T-cell (primary cell): ENCODE measurements at places on chromosomes 6 and 20.

DNA sequence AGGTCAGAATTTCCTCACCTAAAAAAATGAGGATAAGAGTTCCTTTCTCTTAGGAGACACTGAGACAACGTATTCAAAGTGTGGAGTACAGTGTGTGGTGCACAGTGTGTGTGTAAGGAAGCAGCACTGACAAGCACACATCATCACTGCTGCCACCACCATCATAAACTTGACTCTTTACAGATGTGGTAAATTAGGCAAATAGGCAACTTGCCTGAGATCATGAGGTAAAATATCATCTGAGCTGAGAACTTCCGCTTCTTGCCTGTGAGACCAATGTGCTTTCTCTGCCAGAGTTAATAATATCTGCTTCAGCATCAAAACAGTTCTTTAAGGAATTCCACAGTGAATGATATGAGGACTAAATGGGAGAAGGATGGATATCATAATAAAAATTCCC, 52.7 kb downstream of the LYRM4 start:
- DNase-seq: no peak

- DNase-seq: no peak
Observed at GRCh38 chr6:32416036-32416435, 9.1 kb upstream of the BTNL2 start.

- DNase-seq: no peak
Observed at GRCh38 chr6:22327881-22328280, 31.0 kb upstream of the PRL start.

- DNase-seq: no peak
Observed at GRCh38 chr6:4920914-4921410, 82.9 kb downstream of the RPP40 start.

DNA sequence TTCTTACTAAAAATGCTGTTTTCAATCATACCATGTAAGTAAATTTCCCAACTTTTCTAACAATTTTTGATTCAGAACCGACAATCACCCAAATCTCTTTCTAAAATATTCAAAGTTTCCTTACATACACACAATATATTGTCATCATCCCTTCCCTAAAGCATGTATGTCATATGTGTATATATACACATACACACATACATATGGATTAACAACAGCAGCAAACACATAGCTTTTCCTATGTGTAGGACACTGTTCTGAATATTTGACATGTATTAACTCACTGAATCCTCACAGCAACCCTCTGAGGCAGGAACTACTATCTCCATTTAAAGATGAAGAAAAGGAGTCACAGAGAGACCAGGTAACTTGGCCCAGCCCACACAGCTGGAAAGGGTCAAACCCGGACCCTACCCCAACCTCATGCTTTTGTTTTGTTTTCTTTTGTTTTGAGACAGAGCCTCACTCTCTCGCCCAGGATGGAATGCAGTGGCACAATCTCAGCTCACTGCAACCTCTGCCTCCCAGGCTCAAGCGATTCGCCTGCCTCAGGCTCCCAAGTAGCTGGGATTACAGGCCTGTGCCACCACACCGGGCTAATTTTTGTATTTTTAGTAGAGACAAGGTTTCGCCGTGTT, 7.2 kb downstream of the FYN start:
- no peak for DNase-seq

GRCh38 chr6:118565311-118565960, 17.3 kb downstream of the PLN start:
- no peak for DNase-seq

- DNase-seq: no peak
Observed at GRCh38 chr6:133973109-133973971, 20.3 kb downstream of the TBPL1 start.

DNA sequence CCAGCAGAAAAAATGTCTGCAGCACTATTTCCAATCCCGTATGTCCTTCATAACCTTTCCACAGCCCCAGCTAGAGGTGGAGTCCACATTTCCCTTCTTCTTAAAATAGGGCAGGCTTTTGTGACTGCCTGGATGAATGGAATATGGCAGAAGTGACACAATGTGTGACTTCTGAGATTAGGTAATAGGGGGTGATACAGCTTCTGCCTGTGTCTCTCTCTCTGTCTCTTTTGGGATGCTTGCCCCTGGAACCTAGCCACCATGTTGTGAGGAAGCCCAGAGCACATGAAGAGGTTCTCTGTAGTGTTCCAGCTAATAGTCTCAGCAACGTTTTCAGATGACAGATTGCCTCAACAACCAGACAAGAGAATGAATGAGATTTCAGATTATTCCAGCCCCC, 51.4 kb downstream of the CLIC5 start:
- DNase-seq: no peak

DNA sequence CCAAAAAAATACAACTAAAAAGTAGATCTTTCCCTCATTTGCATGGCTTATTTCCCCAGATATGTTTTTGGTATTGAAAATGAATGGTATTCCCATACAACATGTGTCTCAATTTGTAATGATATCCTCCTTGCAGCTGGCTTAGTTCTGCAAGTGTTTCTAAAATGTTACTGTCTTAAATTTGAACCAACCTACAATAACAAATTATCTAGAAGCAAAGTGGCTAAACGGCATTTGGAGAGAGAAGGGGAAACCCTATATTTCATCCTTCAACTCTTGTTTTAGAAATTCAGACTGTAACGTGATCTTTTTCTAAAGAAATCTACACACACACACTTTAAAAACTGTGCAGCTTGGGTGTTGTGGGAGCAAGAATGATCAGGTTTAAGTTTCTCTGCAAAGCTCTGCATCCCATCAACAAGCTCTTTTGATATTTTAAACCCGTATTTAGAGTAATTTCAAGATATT, 153.0 kb downstream of the SOBP start:
- DNase-seq: no peak

- DNase-seq: no peak
Observed at GRCh38 chr20:47206962-47207641, 149.4 kb downstream of the ZMYND8 start.

DNA sequence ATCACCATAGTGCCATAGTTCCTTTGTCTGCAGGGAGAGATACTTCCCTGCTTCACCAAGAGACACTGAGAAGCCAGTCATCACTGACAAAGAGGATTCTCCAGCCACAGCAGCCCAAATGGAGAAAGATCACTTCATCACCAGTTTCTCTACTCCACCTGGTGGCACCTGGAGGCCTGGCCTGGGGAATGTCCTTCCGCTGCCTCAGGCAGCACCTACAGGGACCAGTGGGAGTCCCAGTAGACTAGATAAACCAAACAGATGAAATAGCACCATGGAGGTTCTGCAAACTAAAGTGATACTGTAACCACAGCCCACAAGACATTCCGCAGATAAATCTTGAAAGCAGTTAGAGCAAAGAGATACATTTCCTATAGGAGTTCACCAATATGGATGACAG, 266.5 kb downstream of the C6orf118 start:
- DNase-seq: no peak

GRCh38 chr20:13453367-13453766, 185.4 kb downstream of the TASP1 start:
- no peak for DNase-seq

DNA sequence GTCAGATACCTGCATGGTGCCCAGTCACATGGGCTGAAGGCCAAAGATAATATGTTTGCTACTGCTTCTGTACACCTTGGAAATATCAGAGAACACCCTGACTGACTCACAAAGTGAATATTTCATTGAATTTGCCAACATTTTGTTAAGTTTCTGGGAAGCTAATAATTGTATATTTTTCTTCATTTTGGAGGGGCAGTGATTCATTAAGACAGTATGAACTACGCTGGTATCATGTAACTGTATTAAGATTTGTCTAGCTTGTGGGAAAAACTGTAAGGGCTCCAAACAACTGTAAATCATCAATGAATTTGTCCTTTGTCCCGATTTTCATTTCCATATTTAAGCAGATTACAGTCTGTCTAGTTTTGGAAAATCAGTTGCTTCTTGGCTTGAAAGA, 102.3 kb upstream of the CCN2 start:
- no peak for DNase-seq

DNA sequence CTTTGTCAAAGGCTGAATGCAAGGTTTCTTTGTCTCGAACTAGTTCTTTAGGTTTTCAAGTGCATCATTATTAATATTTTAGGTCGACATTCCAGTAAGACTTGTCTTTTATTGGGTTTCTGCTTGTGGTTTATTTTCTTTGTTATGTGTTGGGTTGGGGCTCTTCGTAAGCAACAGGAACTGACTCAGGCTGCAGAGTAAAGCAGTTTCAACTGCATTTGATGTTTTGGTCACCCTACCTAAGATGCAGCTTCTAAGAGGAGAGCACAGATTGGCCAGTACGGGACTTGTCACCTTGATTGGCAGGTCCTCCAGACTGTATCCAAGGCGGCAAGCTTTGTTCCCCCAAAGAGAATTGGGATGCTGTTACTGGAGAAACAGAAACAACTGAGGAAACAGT, 149.5 kb upstream of the SULF2 start:
- no peak for DNase-seq

GRCh38 chr20:63402181-63402859, 41.2 kb upstream of the CHRNA4 start:
- DNase-seq: no peak

DNA sequence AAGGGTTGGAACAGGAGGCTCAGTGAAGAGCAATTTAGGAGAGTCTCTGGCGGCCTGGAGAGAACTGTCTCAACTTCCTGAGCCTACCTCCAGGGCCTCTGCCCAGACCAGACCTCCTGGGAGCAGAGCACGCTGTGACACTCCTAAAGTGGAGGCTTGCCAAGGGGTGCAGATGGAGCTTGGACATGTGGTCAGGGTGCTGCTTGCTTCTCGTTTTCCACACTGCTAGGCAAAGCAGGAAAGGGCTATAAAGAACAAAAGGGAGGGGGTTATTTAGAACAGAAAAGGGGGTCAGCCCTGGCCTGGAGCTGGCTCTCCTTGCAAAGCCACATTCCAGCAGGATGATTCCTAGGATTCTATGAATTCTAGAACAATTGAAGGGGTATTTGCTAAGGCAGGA, 145.7 kb upstream of the GGTLC1 start:
- DNase-seq: no peak

DNA sequence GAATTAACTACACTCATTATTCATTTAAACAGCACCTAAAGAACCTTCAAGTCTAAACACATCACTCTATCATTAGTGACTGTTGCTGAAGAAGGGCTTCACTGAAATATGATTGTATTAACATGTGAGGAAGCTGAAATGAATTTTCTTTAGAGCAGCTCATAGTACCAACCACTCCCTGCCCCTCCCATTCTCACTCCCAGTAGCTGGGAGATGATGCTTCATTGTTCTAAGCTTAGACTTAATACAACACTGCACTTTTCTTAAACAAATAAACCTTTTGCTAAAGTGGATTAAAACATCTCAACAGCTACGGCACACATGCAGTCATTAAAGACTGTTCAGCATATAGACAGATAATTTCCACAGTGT, 63.1 kb downstream of the ATXN1 start:
- no peak for DNase-seq

DNA sequence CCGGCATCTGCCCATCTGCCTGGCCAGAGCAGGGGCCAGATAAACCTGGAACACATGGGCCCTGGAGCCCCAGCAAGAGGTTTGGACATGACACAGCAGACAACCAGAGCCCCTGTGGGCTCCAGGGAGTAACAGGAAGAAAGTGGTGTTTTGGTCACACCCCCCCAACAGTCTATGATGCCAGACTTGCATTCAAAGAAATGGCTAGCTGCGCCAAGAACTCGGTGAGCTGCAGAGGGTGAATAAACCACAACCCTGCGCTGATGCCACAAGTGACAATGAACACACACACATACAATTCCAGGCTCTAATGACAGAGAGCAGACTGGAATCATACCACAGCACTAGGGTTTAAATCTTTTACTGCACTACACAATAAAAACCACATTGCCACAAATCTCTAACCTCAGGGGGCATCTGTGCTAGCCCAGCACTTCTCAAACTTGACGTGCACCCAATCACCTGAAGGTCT, 34.0 kb downstream of the TRERF1 start:
- no peak for DNase-seq

DNA sequence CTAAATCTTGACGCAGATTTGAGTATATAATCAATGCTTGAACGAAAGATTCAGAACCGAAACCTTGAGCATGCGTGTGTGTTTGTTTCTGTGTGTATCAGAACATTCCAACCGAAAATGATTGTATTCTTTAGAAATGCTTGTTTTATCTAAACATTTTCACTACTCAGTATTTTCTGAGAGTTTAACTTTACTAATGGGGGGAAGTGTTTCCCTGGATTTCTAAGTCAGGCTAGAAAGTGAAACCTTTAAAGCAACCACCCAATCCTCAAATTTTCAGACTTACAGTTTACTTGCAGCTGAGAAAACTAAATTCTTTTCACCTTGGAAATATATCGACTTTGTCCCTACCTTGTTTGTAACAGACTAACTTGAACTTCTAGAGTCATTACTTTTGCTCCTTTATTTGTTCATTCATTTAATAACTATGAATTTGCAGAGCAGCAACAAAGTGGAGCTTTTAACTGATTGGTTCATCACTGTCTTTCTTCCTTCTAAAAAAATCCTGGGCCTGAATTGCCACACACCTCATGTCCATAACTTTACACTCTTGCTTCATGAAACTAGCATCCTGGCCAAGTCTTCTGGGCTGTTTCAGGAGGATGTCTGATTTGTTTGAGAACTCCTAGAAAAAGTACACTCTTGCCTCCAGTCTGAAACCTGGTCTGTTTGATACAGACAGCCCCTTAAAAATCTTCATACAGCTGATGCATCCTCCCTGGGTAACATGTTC, 77.8 kb upstream of the XRN2 start:
- DNase-seq: no peak
